AG04450 (cell line): ENCODE measurements at places on chromosomes 13 and 19.

- DNase-seq: no peak
These were observed 802.1 kb upstream of the SLITRK6 start for GRCh38 chr13:86601351-86601750.

- no peak for DNase-seq
These were observed 156.2 kb downstream of the DNAJC3 start for GRCh38 chr13:95833126-95833525.

GRCh38 chr13:50404769-50405168 lies 389.5 kb downstream of the KCNRG start:
- DNase-seq: no peak

GRCh38 chr13:50467156-50468110 lies 376.1 kb downstream of the DLEU7 start:
- DNase-seq: no peak

- no peak for DNase-seq
These were observed 3.7 kb downstream of the MARCHF2 start for GRCh38 chr19:8416796-8417195.

DNA sequence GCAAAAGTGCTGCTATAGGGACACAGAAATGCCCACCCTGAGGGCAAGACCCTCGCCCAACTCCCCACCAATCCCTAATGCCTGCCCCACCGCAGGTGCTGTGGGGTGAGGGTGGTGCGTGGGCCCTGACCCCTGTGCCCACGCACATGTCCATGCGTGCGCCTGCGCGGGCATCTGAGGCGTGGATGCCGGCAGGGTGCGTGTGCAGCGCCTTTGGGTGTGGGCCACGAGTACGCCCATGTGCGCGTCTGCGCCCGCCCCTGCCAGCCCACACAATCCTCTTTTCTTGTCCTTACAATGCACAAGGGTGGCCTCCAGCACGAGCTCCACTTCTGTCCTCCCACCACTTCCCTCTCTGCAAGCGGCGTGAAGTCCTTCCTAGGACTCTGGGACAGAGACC lies 14.3 kb downstream of the FUT6 start:
- DNase-seq: no peak

- no peak for DNase-seq
These were observed 6.4 kb downstream of the PCDH9 start for GRCh38 chr13:67223742-67224141.

DNA sequence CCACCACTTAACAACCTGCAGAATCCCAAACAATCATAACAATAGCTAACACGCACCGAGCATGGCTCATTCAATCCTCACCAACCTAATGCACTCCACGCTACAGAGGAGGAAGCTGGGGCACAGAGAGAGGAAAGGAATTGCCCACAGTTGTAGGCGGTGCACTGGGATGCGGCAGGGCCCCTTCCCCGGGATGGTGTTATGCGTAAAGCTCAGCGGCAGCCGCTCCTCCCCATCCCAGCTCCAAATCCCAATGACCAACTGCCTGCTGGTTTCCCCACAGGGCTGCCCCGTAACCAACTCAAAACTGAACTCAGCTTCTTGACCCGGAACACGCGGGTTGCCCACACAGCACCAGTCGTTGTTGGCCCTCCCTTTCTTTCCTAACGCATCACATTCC lies 42.2 kb downstream of the SERP2 start:
- no peak for DNase-seq

- DNase-seq: no peak
These were observed 8.2 kb downstream of the IL4I1 start for GRCh38 chr19:49888510-49888824.

- DNase-seq: no peak
These were observed 68.2 kb upstream of the LSM14A start for GRCh38 chr19:34104096-34104495.

- no peak for DNase-seq
These were observed 10.3 kb downstream of the FREM2 start for GRCh38 chr13:38697197-38697596.

DNA sequence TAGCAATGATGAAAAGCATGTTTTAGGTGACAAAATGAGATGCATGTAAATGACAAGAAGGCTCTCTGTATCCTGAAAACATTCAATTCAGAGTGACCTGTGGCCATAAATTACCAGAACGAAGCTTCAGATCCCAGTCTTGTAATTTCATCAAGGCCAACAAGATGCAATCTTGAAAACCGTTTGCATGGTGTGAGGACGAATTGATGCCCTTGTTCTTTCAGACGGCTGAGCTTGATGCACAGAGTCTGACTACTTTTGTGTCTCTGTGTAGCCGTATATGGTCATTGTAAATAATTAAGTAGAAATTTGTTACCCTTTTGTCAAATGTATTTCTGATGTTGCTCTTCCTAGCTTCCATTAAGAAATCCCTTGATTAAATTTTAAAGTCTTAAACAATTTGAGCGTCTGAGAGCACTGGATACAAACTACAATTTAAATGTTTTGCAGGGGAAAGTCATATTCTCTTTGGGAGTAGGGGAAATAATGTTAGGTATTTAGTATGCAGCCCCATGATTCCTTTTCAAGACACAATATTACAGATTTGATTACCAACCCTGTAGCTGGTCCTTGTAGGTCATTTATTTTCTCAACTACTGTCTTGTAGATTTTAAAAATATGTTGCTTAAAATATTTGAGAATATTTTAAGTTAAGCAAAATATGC lies 125.8 kb upstream of the PCDH9 start:
- no peak for DNase-seq

DNA sequence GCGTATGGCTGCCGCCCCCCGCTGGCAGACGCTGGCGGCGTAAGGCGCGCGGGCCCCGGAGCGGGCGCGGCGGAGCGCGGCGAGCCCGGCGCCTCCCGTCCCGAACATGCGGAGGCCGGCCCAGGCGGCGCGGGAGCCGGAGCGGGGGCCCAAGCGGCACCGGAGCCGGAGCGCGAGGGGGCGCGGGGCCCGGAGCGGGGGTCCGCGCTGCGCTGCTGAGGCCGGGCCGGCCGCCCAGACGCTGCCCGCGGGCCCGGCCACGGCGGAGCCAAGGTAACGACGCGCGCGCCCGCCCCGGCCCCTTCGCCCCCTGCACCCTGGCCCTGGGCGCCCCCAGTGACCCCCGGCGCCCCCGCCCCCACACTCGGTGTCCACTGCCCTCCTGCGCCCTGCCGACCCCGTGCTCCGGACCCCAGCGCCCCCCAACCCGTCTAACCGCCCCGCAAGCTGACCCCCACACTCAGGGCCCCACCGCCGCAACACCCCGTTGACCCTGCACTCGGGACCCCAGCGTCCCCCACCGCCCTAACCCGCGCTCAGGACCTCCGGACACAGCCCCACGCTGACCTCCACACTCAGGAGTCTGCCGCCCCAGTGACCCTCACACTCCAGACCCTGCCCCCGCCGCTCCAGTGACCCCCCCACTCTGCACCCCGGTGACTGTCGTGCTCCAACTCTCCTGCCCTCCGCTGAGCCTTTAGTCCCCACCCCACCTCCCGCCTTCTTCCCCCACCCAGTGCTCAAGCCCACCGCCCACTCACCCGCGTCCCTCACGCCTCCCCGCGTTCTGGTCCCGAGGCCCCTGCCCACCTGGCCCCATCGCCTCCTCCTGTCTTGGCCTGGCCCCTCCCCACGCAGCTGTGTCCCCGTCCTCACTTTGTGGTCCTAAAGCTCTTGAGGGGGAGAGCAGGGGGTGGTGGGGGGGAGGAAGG lies at the start of gene CSNK1G2:
TSS of gene CSNK1G2 (plus strand) at position 27 of the 932 bp plus-strand sequence. CDS start 28,601 bp downstream, outside the sequence.
- DNase-seq: no peak

- no peak for DNase-seq
These were observed 27.2 kb upstream of the FEM1A start for GRCh38 chr19:4764393-4764660.

DNA sequence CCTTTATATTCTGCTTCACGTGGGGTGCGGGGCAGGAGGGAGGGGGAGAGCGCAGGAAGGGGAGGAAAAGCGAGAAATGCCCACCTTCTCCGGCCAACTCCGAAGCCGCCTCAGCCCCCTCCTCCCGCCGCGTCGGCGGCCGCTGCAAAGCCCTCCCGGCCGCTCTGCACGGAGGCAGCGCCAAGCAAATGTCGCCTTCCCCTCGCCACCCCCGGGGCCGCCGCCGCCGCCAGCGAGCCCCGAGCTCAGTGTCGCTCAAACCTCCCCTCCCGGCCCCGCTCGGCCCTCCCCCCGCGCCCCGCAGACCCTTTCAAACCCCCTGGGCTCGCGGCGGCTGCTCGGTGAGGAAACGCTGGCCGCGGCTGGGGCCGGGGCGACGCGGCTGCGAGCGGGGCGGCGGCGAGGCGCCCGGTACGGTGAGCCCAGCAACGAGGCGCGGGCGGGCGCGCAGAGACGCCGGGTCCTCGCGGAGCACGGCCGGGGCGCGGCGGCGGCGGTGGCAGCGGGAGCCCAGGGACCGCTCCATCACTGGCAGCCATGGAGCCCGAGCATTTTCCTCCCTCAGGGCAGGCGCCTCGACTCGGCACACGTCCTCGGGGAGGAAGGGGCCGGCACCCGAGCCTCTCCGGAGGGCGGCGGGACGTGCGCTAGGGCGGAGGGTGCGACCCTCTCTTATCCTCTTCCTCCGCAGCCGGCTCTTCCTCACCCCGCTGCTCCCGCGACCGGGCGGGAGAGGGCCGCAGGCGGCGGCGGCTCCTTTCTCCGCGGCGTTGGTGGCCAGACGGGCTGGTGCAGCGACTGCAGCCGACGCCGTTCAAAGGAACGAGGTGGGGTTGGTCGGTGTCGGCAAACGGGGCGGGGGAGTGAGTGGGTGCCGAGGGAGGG lies 463 bp upstream of the TSC22D1 start:
- DNase-seq: no peak

DNA sequence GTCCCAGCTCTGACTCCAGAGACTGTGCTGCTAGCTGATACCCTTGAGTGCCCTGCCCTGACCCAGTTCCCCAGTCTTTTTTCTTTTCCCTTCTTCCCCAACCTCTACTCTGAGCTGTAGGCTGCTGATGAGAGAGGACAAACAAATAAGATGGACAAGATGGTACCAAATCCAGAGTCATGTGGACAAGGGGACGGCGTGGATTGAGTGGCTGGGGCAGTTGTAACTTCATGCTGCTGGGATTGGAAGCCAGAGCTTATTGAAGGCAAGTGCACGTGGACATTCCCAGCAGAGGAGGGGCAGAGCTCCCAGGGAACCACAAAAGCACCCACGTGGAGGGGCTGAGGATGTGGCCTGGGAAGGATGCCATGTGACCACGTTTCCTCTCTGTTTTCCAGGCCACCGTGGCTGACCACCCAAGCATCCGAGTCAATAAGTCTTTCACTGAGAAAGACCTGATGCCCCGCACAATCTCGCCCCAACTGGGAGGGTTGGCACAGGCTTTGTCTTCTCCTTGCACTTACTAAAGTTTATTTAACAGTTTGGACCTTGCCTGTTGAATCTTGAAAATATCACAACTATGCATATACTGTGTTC lies 323.3 kb upstream of the ZNF507 start:
- no peak for DNase-seq

- no peak for DNase-seq
These were observed 16.0 kb upstream of the ERCC1 start for GRCh38 chr19:45439569-45440258.
